Astrocyte of the spinal cord (primary cell): ENCODE measurements at places on chromosomes 4 and X.

- no peak for DNase-seq
These were observed 10.7 kb upstream of the WDR17 start for GRCh38 chr4:176054942-176055341.

DNA sequence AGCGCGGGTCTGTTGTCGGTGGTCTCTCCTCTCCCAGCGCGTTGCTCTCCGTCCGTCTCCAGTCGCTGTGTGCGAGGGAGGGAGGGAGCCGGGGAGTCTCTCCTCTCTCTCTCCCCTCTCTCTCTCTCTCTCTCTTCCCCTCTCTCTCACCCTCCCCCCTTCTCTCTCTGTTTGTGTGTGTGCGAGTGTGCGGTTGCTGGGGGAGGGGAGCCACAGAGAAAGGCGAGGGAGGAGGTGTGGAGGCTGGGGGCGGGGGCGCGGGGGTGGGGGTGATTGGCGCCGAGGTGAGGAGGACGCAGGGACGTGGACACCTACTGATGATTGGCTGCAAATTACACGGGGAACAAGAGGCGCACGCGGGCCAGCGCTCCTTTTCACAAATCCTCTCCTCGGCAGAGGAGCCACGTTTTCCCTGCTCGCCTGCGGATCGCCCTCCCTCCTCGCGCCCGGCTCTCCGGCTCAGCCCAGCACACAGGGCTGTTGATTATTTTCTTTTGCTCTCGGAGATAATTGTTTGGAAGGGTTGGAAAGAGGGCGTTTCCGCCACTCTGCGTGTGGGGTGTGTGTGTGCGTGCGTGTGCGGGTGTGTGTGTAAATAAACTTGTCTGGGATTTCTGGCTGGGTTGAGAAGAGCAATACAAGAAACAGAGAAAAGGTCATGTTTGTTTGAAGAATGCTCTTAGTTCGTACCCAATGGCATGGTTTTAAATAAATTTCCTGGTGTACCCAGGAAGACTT, at the start of gene CXXC4:
Gene CXXC4 (minus strand): TSS at position 73 of the 738 bp plus-strand sequence. CDS start 3,092 bp downstream, outside the sequence.
- DNase-seq: peak; percentile 63

DNA sequence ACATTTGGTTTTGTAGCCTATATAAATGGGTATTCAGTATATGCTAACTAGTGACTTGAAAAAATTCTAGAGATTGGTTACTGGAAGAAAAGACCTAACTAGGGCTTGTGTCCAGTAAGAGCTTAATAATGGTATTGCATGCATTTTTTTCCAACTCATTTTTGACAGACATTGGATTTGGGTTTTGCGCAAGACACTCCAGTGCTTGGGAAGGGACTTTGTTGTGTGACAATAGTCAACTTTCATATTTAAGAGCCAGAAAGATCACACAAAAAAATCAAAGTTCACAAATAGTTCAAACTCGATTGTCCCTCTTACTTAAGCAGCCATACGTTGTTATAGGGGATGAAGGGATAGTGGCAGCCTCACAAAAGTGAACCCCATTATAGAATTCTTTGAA, 1.2 kb upstream of the HSD17B11 start:
- DNase-seq: no peak

DNA sequence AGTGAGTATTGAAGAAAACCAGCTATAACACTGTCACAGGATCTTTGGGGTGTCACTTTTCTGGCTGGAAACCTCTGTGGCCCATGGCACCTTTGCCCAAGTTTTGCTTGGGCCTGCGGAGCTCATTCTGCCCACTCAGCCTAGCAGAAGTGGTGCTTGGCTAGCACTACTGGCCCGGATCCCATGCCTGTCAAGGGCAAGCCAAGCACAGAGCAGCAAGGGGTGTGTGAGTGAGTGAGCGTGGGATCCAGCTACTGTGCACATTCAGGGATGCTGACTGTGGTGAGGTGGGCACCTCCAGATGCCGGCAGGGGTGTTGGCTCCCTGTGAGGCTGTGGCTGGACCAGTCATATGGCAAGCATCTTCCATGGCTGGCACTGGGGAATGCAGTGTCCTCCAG, 55.4 kb upstream of the RASGEF1B start:
- DNase-seq: no peak

DNA sequence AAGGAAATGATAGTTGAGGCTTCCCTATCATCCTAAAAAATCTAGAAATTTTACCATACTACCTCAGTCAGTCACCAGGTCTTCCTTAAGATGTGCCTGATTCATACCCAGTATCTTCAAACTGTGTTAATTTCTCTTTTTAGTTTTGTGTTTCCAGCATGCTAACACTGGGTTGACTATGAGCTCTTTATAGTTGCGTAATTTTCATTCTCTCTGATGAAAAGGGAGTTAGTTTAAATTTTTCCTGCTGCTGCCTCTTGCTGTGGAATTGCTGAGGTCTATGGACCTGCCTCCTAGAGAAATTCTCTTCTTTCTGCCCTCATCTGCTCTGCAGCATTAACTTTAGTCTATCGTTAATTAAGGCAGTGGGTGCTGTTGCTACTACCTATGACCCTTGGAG, 66.6 kb downstream of the BANK1 start:
- no peak for DNase-seq

DNA sequence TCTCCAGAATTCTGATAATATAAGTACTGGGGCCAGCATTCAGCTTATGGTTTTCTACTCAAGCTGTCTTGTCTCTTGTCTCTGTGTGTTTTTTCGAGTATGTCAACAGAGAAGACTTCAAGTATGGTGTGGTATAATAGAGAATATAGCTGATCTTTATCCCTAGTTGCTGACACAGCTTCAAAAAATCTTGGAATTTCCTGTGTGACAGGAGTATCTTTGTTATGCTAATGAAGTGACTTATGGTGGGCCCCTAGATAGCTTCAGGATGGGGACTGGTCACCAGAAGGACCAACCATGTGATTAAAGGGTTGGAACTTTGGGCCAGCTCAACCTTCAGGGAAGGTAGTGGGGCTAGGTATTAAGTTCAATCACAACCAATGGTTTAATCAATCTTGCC, 2.9 kb downstream of the GPRASP3 start:
- no peak for DNase-seq

GRCh38 chrX:139738581-139738980, 30.6 kb upstream of the MCF2 start:
- peak; percentile 49 for DNase-seq
